Aortic smooth muscle cell (primary cell): ENCODE measurements at places on chromosomes 4 and X. TPM values are rescaled to one million over a fixed set of nuclear protein-coding genes. Genes with fewer than 3 reads are reported as not detected.

The FAM133A gene
- total RNA-seq, result 0.40 and 0.81 TPM in 2 replicates

The OTC gene
- total RNA-seq, result not detected in 2 replicates

The ZNF718 gene
- 3.0 and 5.5 TPM in 2 replicates for total RNA-seq

The SPANXN3 gene
- not detected in 2 replicates for total RNA-seq

The AFF2 gene
- total RNA-seq, result 0.25 and 0.40 TPM in 2 replicates

The SPCS3 gene
- 83.9 and 102 TPM in 2 replicates for total RNA-seq

The TBCK gene
- total RNA-seq, result 45.3 and 63.1 TPM in 2 replicates

The FAM184B gene
- total RNA-seq, result not detected in 2 replicates

The GJB1 gene
- not detected in 2 replicates for total RNA-seq

The VGLL1 gene
- total RNA-seq, result not detected in 2 replicates

The KCND1 gene
- 0.56 and 0.79 TPM in 2 replicates for total RNA-seq

The ALB gene
- 0.50 TPM in 1 of 2 replicates, not detected in the other for total RNA-seq

The FRG2 gene
- total RNA-seq, result not detected in 2 replicates

The CCDC160 gene
- not detected in 2 replicates for total RNA-seq

The JCHAIN gene
- 0.12 and 0.13 TPM in 2 replicates for total RNA-seq

The ATP5ME gene
- 351 and 373 TPM in 2 replicates for total RNA-seq

The CD38 gene
- total RNA-seq, result under 0.01 TPM in 2 replicates

The TRIM75 gene
- not detected in 2 replicates for total RNA-seq

The PNMA3 gene
- total RNA-seq, result 0.06 TPM in 1 of 2 replicates, not detected in the other

The ANXA3 gene
- total RNA-seq, result 5.0 and 5.5 TPM in 2 replicates

The ABHD18 gene
- 3.6 and 5.1 TPM in 2 replicates for total RNA-seq

The RUFY3 gene
- 32.0 and 48.2 TPM in 2 replicates for total RNA-seq

The PFKFB1 gene
- total RNA-seq, result 0.19 TPM in 1 of 2 replicates, not detected in the other

The TASL gene
- total RNA-seq, result not detected in 2 replicates

The VCX2 gene
- total RNA-seq, result not detected in 2 replicates

The AP1S2 gene
- 49.9 and 54.1 TPM in 2 replicates for total RNA-seq

The FAM47C gene
- total RNA-seq, result not detected in 2 replicates

The HS6ST2 gene
- total RNA-seq, result 0.06 and 0.13 TPM in 2 replicates

The LIAS gene
- total RNA-seq, result 4.6 and 5.0 TPM in 2 replicates

The STOX2 gene
- total RNA-seq, result 1.5 and 1.8 TPM in 2 replicates

The DCX gene
- total RNA-seq, result under 0.01 TPM in 1 of 2 replicates, not detected in the other

The DRD5 gene
- not detected in 2 replicates for total RNA-seq

The USP46 gene
- 11.6 and 12.9 TPM in 2 replicates for total RNA-seq

The PTCHD1 gene
- under 0.01 and 0.31 TPM in 2 replicates for total RNA-seq

The SRPK3 gene
- 0.26 and 0.56 TPM in 2 replicates for total RNA-seq

The KLF3 gene
- total RNA-seq, result 14.8 and 19.8 TPM in 2 replicates

The KLF8 gene
- 1.8 and 3.2 TPM in 2 replicates for total RNA-seq

The SPANXN4 gene
- total RNA-seq, result not detected in 2 replicates

The GPR143 gene
- 0.13 TPM in 1 of 2 replicates, not detected in the other for total RNA-seq

The CPLX1 gene
- total RNA-seq, result not detected in 2 replicates

The PCSK1N gene
- total RNA-seq, result not detected in 2 replicates

The PWWP3B gene
- total RNA-seq, result under 0.01 and 0.06 TPM in 2 replicates

The HSFX2 gene
- not detected in 2 replicates for total RNA-seq

The NPY5R gene
- 0.25 and 2.9 TPM in 2 replicates for total RNA-seq

The FAM47A gene
- not detected in 2 replicates for total RNA-seq

The CASP6 gene
- total RNA-seq, result 23.9 and 27.2 TPM in 2 replicates

The MAOB gene
- 0.13 and 0.19 TPM in 2 replicates for total RNA-seq

The CAPN6 gene
- total RNA-seq, result not detected in 2 replicates
